ENCODE measurements at places on chromosomes 13 and 19.

DNA sequence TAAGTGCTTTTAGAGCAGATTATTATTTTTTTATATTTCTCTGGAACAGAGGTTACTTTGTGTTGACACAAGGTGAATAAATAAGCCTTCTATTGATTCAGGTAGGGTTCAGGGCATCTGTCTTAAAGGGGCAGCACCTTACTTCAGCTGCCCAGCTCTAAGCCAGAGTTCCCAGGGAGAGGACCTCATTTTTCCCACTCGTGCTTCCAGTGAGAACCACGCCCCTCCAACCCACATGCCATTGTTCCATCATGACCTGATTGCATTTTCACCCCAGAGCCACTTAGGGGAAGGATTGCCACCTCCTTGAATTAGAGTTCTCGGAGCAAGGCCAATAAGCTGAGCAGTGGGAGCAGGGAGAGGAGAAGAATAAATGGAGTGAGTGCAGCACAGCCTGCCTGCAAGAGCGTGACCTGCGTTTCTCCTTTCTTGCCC lies 104.3 kb upstream of the FRY start:
- no peak for DNase-seq

DNA sequence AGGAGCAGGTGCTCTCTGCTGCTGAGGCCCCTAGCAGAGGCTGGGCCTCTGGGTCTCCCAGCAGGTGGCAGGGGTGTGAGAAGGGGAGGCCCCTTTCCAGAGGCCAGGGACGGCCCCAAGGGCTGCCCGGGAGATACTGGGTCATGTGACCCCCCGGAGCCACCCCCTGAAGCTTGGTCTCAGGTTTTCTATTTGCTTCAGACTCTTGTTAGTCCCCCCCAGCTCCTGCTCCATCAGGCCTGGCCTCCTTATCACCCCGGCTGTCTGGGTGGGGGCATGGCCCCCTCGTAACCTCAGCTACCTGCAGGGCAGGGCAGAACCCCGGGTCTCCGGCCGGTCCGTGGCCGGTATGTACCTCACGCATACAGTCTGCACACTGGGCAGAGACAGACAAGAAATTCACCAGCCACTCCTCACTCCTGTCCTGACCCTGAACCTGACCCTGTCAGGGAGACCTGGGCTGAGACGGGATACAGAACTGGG lies 13.2 kb upstream of the TCF3 start:
- no peak for DNase-seq

DNA sequence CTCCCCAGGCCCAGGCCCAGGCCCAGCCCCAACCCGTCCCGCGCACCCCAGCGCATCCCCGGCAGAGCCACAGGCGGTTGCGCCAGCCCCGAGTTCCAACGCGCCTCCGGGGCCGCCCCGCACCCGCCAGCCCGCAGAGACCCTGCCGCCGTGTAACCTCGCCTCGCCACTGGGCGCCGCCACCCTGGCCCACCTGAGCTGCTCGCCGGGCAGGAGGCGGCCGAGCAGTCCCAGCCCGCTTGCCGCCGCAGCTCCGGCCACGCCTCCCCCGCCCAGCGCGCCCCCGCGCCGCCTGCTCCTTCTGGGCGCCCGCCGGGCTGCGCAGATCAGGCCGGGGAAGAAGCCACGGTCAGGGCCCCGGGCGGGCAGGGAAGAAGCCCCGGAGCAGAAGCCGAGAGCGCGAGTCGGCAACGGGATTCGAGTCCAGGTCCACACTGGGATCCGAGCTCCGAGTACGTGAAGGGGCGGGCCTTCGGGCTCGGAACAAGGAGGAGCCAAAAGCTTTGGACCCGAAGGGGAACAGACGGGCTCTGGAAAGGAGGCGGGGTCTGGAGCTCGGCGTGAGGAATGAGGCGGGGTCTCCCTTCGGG lies at the start of gene MBOAT7:
TSS of gene MBOAT7 (minus strand) at position 436 of the 590 bp plus-strand sequence. CDS start 1,072 bp downstream, outside the sequence.
- DNase-seq, result peak; percentile 94

DNA sequence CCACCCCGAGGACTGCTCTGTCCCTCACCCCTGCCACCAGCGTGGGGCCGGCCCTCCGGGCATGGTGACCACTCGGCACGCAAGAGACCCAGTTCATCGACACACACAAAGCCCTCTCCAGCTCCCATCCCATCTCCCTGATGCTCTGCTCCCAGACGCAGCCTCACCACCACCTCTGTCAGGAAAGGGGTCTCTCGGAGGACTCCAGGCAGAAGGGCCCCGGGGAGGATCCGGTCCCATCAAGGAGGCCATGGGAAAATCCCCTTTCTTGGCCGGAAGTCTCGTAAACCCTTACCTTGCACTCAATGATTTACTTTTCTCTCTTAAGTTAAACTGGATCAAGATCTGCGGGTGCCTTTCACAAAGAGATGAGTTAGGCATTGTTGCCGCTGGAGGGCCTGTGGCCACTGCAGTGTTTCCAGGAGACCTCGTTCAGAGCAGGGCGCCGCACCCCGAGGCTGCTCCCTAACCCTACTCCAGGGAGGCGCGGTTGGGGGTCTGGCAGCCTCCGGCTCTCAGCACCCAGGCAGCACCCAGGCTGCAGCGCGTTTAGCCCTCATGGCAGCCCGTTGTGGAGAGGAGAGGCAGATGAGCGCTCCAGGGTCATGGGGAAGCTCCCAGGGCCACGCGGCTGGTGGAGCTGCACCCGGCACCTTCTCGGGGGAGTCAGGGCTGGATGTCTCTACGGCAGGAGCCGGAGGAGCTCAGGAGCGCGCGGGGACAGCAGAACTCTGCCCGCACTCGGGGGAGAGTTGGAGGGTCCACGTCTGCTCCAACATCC lies 31.0 kb downstream of the C2CD4C start:
- no peak for DNase-seq

- no peak for DNase-seq
Observed at GRCh38 chr13:34469196-34469986, 472.7 kb upstream of the NBEA start.

- DNase-seq, result no peak
Observed at GRCh38 chr13:102582256-102582655, 14.5 kb upstream of the TPP2 start.

- no peak for DNase-seq
Observed at GRCh38 chr19:418761-419671, 10.1 kb upstream of the C2CD4C start.
